Activated CD4-positive, alpha-beta T cell treated with anti-CD3 and anti-CD28 coated beads, Interleukin-2, amount 50 U/mL, for 48 hours (primary cell): ENCODE measurements at places on chromosomes 3 and 15.

GRCh38 chr3:164303894-164304293 is 774.4 kb downstream of the SI start:
- no peak for DNase-seq

- DNase-seq = no peak
These were observed 101.4 kb downstream of the TNIK start for GRCh38 chr3:171358881-171359198.

- DNase-seq = no peak
These were observed 7.2 kb downstream of the RNF13 start for GRCh38 chr3:149820183-149820582.

DNA sequence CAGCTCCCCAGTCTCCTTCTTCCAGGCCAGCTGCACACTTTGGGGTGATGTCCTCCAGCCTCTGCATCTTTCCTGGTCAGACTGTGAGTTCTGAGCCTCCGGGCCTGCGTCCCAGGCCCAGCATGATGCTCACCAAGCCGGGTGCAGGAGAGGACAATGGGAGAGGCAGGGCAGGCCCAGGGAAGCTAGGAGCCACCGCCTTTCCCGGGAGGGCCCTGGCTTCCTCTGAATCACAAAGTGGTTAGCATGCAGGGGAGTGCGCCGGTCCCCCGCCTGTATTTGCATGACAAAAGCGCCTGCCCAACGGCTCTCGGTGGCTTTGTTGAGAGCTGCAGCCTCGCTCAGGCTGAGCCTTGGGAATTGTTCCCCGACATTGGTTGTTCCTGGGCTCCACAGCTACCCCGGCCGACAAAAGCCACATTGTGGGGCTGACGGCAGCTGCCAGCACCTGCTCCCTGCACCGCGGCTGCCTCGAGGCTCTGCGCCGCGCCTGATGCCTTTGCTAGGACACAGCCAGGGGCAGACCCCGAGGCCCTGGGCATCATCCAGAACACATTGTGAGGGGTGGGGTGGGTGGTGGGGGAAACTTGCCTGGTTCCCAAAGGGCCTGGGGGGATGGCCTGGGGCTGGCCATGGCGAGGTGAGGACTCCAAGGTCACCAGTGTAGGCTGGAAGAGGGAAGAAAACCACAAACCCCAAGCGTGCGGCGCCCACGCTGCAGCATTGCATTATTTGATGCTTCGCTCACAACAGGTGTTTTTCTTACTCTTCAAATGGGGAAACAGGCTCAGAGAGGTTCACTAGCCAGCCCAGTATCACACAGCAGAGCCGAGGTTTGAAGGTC is 20.0 kb upstream of the KLF13 start:
- no peak for DNase-seq

GRCh38 chr15:54374184-54374952 is 396.1 kb downstream of the UNC13C start:
- DNase-seq = no peak

- no peak for DNase-seq
These were observed 244.4 kb downstream of the SOX2 start for GRCh38 chr3:181956122-181956521.
